ENCODE measurements at places on chromosomes 2 and 18. TPM values are rescaled to one million over a fixed set of nuclear protein-coding genes. Genes with fewer than 3 reads are reported as not detected.

The NOSTRIN gene
- 8.7 TPM for total RNA-seq

The ABHD3 gene
- 11.7 TPM for total RNA-seq

The RAB31 gene
- total RNA-seq, result 20.3 TPM

The ADGRF3 gene
- 0.18 TPM for total RNA-seq
